Endothelial cell of umbilical vein (primary cell): ENCODE measurements at places on chromosomes 3 and 15. TPM values are rescaled to one million over a fixed set of nuclear protein-coding genes. Genes with fewer than 3 reads are reported as not detected.

The LDHAL6B gene
- total RNA-seq = not detected in 2 replicates

The MITF gene
- total RNA-seq = 2.5 and 3.9 TPM in 2 replicates

The CERS3 gene
- total RNA-seq = not detected in 2 replicates

The NOP10 gene
- 215 and 225 TPM in 2 replicates for total RNA-seq

The FOXB1 gene
- not detected in 2 replicates for total RNA-seq

The CPEB1 gene
- total RNA-seq = not detected in 2 replicates

The LNP1 gene
- total RNA-seq = 0.80 and 0.81 TPM in 2 replicates

The ZNF385D gene
- not detected in 2 replicates for total RNA-seq

The SCN11A gene
- total RNA-seq = 0.07 TPM in 1 of 2 replicates, not detected in the other

The SUCNR1 gene
- not detected in 2 replicates for total RNA-seq

DNA sequence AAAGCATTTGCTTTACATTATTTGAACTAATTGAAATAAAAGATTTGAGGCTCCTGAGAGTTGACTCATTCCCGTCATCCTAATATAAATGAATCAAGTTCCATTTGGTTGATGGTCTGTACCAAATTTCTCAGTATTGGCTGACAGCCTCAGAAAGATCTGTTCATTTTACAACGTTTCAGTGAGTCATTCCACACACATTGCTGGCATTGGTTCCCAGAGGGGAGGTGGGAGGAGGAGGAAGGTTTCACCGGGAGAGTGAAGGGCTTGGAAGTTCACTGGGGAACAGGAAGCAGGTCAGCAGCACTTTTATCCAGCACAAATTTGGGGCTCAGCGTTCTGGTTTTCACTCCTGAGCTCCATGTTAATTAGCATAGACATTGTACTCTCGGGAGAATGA lies 176.7 kb upstream of the CADPS start:
- H3K27me3 ChIP-seq = no peaks in the 10 kb centered on the region
- H3K27ac ChIP-seq = no peak overlapping the region
- no peak for DNase-seq
- H3K36me3 ChIP-seq = no peaks in the 10 kb centered on the region
- H3K4me1 ChIP-seq = no peaks in the 10 kb centered on the region

DNA sequence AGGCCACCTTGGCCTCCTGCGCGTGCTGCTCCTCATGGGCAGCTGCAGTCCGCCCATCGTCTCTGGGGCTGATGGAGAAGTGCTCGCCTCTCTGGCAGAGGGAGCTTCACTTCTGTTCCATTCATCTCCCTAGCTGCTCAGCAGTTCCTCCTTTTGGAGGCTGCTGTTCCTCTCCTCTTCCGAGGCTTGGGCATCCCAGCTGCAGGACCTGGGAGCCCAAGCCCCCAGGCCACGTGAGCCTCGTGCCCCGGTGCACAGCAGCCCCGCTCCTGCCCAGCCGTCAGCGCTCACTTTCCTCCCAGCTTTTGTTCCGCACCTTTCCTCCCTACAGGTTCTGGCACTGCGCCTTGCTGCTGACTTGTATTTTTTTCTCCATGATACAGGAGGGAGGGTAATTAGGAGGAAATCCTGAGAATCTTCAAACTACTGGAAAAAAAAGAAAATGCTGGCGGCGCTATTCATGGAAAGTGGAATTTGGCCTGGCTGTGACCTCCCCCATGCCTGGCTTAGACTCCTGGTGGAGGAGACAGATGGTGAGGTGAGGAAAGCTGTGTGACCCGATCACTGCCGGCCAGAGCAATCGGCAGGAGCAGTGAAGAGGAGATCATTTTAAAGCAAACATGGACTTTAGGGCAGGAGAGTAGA lies 210.1 kb downstream of the CHST2 start:
- peaks cover 37% of the 10 kb centered on the region for H3K4me1 ChIP-seq
- H3K36me3 ChIP-seq = no peaks in the 10 kb centered on the region
- peak; percentile 62 for DNase-seq
- no peak overlapping the region for H3K27ac ChIP-seq

- H3K27me3 ChIP-seq = peaks cover 2% of the 10 kb centered on the region
- H3K36me3 ChIP-seq = no peaks in the 10 kb centered on the region
- no peaks in the 10 kb centered on the region for H3K4me1 ChIP-seq
- no peak overlapping the region for H3K27ac ChIP-seq
- DNase-seq = no peak
Observed at GRCh38 chr3:134682196-134682880, 31.5 kb upstream of the KY start.

- H3K27ac ChIP-seq = no peak overlapping the region
- no peak overlapping the region for H3K4me3 ChIP-seq
- no peaks in the 10 kb centered on the region for H3K4me1 ChIP-seq
- DNase-seq = no peak
- H3K27me3 ChIP-seq = no peaks in the 10 kb centered on the region
- H3K36me3 ChIP-seq = no peaks in the 10 kb centered on the region
Observed at GRCh38 chr15:31376511-31376910, 49.9 kb downstream of the KLF13 start.

DNA sequence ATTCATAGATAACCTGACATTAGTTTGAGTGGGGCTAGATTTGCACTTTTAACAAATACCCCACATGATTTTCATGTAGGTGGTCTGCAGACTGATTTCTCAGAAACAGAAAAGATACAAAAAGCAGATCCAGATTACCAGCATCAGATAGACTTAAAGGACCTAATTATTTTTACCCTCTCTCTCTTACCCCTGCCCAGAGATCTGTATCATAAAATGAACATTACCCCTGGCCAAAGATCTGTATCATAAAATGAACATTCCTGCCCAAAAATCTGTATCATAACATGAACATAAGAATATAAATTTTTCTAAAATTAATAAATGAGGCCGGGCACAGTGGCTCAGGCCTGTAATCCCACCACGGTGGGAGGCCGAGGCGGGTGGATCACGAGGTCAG lies 14.6 kb upstream of the TRPC1 start:
- H3K4me3 ChIP-seq = no peak overlapping the region
- no peak overlapping the region for H3K27ac ChIP-seq
- H3K27me3 ChIP-seq = no peaks in the 10 kb centered on the region
- H3K36me3 ChIP-seq = no peaks in the 10 kb centered on the region

DNA sequence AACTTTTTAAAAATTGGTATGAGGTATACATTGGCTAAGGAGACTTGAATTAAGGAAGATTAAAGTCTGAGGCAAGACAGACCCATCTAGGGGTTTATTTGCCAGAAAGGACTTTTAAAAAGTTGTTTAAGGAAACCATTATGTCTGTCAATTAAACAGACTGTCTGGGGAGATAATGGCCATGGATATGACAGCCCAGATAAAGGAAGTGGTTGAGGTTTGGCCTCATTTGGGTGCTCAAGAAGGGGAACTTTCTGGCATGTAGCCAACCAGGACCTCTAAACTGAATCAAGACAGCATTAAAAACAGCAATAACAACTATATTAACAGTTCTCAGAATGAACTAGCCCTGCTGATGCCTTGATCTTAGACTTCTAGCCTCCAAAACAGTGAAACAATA lies 9.9 kb upstream of the CD200R1L start:
- no peak for DNase-seq
- no peaks in the 10 kb centered on the region for H3K36me3 ChIP-seq
- no peaks in the 10 kb centered on the region for H3K27me3 ChIP-seq
- no peak overlapping the region for H3K4me3 ChIP-seq
- H3K27ac ChIP-seq = no peak overlapping the region

- H3K36me3 ChIP-seq = no peaks in the 10 kb centered on the region
- no peaks in the 10 kb centered on the region for H3K4me1 ChIP-seq
- no peak for DNase-seq
- H3K27me3 ChIP-seq = no peaks in the 10 kb centered on the region
- H3K4me3 ChIP-seq = no peak overlapping the region
Observed at GRCh38 chr3:6785726-6786125, 75.2 kb upstream of the GRM7 start.

DNA sequence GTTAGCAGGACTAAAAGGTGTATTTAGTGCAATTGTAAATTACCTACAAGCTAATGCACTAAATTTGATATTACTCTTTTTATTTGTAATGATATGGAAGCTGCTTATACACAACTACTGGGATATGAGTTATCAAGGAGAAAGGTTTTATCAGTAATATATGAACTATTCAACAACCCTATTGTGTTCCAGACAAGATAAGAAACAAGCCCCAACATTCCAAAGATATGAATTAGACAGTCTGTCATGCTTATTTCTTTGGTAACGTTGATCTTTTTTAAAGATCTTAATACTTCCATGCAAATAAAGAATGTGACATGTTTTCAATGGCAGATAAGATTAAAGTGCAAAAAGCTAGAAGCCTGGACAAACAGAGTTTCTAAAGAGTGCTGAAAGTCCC lies 314.0 kb upstream of the THBS1 start:
- H3K36me3 ChIP-seq = no peaks in the 10 kb centered on the region
- H3K4me1 ChIP-seq = peaks cover 53% of the 10 kb centered on the region
- no peak overlapping the region for H3K4me3 ChIP-seq
- H3K27me3 ChIP-seq = no peaks in the 10 kb centered on the region
- H3K27ac ChIP-seq = peak overlapping the region; percentile 89

DNA sequence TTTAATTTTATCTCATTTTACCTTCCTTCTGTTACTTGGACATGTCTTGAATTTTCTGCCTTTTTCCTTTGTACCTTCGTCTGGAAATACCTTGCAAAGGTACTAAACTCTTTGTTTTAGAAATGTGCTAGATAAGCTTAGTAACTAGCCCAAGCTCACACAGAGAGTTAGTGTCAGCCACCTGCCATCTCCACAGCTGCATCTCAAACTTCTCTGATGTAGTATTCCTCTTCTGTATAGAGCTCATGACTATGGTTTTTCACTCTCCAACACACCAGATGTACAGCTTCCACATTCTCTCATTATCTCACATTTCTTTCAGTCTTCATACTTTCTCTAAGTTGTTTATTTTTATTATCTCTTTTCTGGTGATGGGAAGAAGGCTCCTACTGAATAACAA lies 516.6 kb upstream of the ROBO2 start:
- no peaks in the 10 kb centered on the region for H3K27me3 ChIP-seq
- H3K27ac ChIP-seq = no peak overlapping the region
- no peaks in the 10 kb centered on the region for H3K4me1 ChIP-seq
- H3K4me3 ChIP-seq = no peak overlapping the region

DNA sequence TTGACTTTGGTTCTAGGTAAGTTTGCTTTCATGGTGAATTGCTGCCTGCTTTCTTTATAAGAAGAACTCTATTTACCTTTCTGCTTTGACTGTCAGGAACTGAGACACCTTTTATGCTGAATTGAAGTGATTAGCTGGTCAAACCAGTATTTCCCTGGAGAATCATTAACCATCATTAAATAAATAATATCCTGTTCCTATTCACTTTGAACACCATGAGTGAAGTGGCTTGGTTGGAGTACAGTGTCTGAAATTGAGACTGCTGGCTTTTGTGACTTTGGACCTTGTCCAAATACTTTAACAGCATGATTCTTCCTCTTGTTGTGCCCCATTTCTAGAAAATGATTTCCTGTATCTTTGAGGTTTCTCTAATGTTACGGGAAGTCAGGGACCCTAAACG lies 5.6 kb upstream of the TMEM62 start:
- no peak overlapping the region for H3K27ac ChIP-seq
- no peak overlapping the region for H3K4me3 ChIP-seq
- H3K36me3 ChIP-seq = no peaks in the 10 kb centered on the region
- no peak for DNase-seq
- H3K4me1 ChIP-seq = peaks cover 7% of the 10 kb centered on the region

- H3K4me1 ChIP-seq = no peaks in the 10 kb centered on the region
- DNase-seq = no peak
- no peak overlapping the region for H3K27ac ChIP-seq
- H3K36me3 ChIP-seq = no peaks in the 10 kb centered on the region
- no peak overlapping the region for H3K4me3 ChIP-seq
Observed at GRCh38 chr3:135878501-135878900, 87.0 kb upstream of the PPP2R3A start.

- no peaks in the 10 kb centered on the region for H3K36me3 ChIP-seq
- H3K27ac ChIP-seq = no peak overlapping the region
- no peak overlapping the region for H3K4me3 ChIP-seq
- no peak for DNase-seq
- H3K27me3 ChIP-seq = no peaks in the 10 kb centered on the region
- no peaks in the 10 kb centered on the region for H3K4me1 ChIP-seq
Observed at GRCh38 chr15:100651253-100651652, 48.9 kb downstream of the ASB7 start.

GRCh38 chr15:61839546-61839945 lies 220.7 kb downstream of the VPS13C start:
- H3K36me3 ChIP-seq = no peaks in the 10 kb centered on the region
- no peak for DNase-seq
- no peak overlapping the region for H3K27ac ChIP-seq
- H3K27me3 ChIP-seq = peaks cover 5% of the 10 kb centered on the region
- H3K4me3 ChIP-seq = no peak overlapping the region
- H3K4me1 ChIP-seq = no peaks in the 10 kb centered on the region
